ENCODE measurements at places on chromosomes 11 and 22.

DNA sequence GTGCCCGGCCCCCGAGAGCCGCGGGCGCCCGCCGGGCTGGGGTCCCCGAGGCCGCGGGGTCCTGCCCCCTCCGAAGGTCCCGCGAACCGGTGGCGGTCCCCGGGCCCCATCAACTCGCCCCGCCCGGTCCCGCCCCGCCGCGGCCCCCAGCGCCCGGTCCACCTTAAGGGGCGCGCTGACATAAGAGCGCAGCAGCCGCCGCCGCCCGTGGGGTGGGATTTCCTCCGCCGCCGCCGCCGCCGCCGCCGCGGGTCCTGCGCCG is at the start of gene ZDHHC8:
Gene ZDHHC8, plus strand, starts transcription at position 208 of the 262 bp plus-strand sequence. CDS start 144 bp downstream, outside the sequence.
- no peak for DNase-seq

- no peak for DNase-seq
These were observed 17.5 kb downstream of the CSNK1E start for GRCh38 chr22:38299770-38300102.

GRCh38 chr11:74546752-74547151 is 45.6 kb upstream of the POLD3 start:
- DNase-seq = no peak

- DNase-seq = no peak
These were observed 136.6 kb downstream of the ELP4 start for GRCh38 chr11:31646216-31646615.

DNA sequence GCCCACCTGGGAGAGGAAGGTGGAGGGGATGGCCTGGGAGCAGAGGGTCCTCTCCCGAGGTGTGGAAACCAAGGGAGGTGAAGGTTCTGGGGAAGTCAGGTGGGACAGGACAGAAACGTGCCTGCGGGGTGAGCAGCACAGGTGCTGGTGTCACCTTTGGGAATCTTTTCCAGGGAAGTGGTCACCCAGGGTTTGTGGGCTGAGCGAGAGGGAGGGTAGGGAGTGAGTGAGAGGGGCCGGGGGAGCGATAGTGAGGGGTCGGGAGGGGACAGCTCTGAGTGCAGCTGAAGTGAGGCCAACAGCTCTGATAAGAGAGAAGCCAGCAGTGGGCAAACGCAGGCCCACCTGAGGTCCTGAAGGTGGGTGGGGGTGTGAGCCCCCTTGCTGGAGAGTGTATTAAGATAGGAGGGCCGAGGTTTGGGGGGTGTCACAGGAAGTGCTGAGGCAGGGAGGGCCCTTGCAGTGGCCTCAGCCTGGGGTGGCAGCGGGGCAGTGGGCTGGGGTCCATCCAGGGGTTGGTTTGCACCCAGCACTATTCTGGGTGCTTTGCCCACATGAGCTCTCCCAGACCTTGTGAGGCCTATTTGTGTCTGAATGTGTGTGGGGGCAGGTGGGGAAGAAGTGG is 1.6 kb upstream of the SHANK3 start:
- DNase-seq = no peak

DNA sequence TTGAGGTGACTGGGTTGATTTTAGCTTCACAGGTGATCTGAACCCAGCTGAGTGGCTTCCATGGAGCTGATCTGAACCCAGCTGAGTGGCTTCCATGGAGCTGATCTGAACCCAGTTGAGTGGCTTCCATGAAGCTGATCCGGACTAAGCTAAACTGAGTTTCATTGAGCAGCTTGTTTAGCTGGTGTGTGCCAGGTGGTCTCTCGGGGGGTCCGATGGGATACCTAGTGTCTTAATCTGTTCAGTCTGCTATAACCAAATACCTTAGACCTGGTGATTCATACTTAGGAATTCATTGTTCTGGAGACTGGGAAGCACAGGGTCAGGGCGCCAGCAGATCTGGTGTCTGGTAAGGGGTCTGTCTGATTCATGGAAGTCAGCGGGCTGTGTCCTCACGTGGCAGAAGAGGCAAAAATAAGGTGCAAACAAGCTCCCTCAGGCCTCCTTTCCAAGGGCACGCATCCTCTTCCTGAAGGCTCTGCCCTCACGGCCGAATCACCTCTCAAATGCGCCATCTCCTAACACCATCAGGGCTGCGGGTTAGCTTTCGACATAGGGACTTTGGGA is 52.5 kb upstream of the KCNQ1OT1 start:
- no peak for DNase-seq

DNA sequence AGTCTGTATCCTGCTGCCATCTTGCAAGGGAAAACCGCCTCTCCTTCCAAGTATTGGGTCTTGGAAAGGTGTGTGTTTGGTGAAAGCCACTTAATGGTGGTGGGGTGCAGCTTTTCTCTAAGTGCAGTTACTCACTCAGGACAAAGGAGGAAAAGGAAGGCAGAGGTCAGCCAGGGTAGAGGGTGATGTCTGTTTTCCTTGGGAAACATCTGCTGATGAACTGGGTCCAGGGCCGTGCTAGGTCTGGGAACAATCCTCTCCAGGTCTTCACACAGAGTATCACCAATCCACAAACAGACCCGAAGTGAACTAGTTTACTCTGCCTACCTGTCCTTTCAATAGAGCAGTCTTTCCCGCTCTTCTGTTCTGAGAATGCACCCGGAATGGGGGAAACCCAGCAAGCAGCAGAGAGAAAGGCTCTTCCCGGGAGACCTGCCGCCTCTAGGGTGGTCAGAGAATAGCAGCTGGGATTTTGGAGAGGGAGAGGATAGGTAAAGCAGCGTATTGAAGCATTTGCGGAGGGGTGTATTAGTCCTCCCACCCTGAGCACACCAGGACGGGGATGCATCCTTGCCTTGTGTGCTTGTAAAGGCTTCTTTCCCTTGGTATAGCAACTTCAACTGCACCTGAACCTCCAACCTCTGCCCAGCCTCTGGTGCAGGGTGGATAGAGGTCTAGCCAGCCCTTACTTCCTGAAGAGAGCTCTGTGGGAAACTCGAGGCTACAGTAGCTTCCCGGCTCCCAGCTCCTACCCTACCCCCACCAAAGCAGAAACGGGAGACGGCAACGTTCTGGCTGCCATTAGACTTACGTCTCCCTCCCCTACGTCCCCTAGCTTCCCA is 20.7 kb downstream of the LHFPL7 start:
- no peak for DNase-seq

DNA sequence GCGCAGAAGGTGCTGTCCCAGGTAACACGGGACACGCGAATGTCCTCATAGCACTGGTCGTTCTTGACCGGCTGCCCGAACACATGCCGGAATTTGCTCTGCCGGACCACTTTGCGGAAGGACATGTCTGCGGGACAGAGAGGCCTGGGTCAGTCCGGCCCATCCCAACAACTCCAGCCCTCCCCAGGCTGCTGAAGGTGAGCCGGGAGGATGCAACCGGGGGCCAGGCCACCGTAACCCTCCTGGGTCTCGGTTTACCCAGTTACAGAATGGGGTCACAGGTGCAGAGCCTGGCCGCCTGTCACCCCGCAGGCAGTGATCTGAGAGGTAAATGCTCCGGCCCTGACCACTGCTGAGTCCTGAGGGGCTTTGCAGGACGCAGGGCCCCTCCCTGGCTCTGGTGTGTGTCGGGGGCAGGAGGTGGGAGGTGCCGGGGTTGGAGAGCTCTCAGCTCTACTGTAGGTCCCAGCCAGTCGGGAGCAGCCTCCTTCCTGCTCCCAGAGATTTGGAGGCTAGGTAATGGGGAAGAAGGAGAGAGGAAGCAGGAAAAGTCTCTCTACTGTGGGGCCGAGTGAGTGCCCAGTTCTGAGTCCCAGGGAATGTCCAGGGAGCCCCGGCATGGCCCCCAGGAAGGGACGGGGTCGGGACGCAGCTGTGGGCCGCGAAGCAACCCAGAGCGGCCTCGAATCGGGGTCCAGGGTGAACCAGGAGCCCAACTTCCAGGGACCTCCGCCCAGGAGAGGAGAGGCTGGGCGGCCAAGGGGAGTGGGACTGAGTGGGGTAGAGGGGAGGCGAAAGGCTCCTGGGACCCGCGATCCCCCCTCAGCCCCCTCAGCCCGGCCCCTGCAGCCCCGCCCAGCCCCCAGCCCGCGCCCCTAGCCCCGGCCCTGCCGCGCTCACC is 522 bp downstream of the CORO1B start:
- no peak for DNase-seq

- DNase-seq = no peak
These were observed 1.9 kb upstream of the CARD16 start for GRCh38 chr11:105046898-105047579.

DNA sequence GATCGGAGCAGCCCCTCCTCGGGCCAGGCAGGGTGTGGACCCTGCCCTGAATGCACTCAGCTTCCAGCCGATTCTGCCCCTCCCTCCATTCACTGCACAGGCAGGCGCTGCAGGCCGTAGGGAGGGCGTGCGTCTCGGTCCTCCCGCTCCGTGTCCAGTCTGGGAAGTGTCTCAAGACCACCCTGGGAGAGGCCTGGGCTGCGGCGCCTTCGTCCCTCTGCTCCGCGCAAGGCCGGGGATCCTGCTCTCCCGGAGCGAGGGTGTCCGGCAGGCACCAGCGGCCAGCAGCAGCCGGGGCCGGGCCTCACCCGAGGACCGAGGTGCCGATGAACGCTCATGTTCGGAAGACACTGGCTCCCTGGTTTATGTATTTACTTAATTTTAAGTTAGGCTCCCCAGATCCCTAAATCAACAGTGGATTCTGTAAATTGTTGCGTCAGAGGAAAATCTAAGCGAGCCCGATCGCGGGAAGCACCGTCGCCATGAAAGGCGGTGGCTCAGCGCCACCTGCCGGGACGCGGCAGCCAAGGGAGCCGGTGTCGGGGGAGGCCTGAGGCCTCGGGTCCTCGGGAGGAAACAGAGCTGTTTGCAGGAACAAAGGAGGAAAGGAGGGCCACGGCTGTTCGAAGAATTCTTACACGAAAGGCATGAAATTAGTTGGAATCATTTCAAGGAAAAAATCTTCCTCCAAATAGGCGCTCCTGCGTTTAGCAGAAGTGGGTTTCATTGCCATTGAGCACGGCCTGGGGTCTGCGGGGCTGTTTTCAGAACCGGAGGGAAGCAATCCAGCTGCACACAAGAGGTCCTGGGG is 195.3 kb downstream of the BRD1 start:
- no peak for DNase-seq

DNA sequence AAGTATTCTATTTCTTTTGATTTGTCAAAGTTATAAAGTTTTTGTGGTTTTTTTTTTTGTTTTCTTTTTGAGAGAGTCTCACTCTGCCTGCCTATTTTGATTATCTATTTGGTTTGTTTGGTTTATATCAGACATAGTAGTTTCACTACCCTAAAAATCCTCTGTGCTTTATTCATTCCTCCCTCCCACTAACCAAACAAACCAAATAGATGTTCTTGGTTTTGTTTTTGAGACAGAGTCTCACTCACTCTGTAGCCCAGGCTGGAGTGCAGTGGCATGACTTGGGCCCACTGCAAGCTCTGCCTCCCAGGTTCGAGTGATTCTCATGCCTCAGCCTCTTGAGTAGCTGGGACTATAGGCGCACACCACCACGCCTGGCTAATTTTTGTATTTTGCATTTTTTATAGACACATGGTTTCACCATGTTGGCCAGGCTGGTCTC is 67.9 kb downstream of the ENTHD1 start:
- peak; percentile 29 for DNase-seq

DNA sequence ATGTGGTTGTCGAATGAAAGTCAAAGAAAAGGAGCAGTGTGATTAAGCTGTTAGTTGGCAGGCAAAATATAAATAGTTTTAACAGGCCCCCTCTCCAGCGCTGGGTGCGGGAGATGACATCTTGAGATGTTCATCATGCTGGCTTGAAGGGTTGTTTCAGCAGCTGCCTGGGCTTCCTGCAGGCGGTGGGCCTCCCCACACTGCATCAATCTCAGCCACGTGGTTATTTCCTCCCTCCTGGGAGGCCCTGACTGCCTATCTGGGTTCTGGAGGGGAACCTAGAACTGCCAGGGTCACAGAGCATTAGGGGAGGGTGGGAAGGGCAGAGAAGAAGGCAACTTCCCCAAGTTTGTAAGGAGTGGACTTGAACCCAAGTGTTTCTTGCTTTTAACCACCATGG is 173.3 kb upstream of the SYT13 start:
- no peak for DNase-seq
